ENCODE measurements at places on chromosomes 4 and X.

DNA sequence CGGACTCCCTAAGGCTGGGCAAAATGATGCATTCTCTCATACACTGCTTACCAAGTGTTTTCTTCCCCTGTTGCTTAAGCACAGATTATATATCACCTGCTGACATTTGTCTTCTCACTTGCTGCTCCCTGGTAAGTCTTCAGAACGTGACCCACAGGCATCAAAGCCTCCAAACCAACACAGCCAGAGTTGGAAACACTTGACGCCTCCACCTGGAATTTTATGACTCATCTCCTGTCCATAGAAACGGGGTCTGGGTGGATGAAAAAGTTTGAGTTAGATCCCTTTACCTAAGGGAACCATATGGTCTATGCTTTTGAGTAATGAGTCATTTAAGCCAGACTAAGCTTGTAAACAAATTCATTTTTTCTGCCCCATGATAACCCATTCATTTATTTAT lies 251.6 kb downstream of the USP46 start:
- no peak for DNase-seq

- no peak for DNase-seq
These were observed 1738.8 kb upstream of the IGFBP7 start for GRCh38 chr4:58849026-58849425.

GRCh38 chr4:84492290-84492689 lies 6.8 kb downstream of the NKX6-1 start:
- no peak for DNase-seq

DNA sequence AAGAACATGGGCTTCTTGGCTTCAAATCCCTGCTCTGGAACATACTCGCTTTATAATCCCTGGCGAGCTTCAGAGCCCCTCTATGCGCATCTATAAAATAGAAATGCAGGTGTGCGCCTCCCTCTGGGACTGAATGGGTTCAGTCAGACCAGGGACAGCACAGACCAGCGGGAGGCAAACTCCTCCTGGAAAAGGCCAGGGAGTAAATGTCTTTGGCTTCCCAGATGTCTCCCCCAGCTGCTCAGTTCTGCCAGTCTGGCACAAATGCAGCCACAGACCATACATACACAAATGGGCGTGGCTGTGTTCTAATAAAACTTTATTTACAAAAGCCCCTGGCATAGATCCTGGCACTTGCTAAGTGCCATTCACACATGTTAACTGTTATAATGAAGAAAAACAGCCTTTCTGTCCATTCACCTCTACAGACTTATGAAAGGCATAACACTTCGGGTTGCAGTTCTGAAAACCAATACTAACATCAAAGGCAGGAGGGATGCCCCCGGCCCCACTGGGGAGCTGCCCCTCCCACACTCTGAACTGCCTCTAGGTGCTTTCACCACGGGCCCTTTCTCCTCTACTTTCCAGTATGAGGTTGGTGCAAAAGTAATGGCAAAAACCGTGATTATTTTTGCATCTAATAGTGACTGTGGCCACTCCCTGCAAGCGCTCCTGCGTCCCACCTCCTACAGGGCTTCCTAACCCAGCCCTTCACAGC lies 4.6 kb downstream of the JAKMIP1 start:
- DNase-seq: no peak

DNA sequence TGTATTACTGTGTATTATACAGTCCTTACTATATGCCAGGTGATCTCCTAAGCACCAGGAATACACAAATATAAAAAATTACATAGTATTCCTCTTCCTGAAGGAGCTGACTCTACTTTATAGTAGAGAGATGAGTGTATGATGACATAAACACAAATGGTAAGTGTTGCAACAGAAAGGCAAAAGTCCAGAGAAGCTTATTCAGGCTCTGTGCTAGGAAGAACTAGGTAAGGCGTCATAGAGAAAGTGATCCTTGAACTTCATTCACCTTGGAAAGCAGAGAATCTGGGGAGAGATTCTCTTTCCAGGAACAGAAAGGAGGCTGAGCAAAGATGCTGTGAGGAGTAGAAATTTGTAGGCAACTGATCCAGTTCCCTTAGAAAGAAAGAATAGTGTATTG lies 115.0 kb upstream of the KCNIP4 start:
- no peak for DNase-seq

DNA sequence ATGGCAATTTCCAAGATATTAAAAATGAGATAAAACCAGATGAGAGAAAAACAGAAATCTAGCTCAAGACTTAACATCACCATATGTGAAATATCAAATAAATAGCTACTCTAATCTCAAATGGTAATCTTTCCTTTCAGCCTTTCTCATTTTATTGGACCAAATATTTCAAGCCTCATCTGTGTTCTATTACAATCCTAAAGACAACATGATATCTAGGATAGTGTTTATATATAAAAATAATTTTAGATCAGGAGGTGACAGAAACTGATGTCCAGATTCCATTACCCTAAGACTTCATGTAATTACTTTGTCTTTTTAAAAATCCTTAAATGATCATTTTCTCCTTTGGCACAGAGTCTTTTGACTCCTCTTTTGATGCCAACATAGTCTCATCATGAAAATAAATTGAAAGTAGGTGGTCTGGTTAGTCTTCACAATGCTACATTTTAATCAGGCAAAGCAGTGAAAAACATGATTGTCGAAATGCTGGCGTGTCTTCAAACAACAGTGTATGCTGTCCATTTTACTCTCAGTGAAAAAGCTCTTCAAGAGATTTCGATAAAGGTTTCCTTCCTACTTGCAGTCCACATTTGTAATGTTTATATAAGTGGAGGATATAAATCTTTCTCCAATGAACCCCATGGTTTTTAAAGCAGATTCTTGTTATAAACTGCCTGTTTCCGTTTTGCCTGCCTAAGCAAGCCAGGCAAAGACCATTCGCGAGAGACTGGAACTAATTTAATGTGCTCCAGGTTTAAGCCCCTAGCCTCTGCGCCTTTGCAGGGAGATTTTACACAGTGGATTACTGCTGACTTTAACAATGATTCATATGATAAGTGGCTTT lies 169.8 kb downstream of the SCFD2 start:
- no peak for DNase-seq

DNA sequence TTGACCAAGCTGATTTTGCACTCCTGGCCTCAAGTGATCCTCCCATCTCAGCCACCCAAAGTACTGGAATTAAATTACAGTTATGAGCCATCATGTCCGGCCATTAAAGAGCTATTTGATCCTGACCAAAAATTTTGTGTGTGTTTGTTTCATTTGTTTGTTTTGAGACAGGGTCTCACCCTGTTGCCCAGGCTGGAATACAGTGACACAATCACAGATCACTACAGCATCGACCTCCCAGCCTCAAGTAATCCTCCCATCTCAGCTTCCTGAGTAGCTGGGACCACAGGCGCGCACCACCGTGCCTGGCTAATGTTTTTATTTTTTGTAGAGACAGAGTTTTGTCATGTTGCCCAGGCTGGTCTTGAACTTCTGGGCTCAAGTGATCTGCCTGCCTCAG lies 82.9 kb upstream of the RBPJ start:
- DNase-seq: no peak

- no peak for DNase-seq
These were observed 33.4 kb downstream of the KCTD8 start for GRCh38 chr4:44415251-44415650.

- no peak for DNase-seq
These were observed 471.9 kb downstream of the BCOR start for GRCh38 chrX:39625810-39626209.

DNA sequence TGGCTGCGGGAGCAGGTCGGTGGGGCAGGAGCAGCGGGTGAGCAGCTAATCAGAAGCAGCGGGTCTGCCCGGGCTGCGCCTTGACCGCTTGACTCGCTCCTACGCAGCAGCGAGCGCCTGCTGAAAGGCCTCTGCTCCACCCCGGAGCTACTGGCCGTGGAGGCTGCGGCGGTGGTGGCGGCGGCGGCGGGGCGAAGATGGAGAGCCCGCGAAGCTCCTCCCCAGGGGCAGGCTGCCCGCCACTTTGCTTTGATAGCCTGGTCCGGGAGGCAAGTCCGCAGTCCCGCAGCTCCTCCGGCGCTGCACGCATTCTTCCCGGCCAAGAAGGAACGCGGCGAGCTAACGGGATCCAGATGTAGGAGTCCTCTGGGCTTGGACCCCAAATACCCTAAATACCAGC lies 36.7 kb downstream of the PJA1 start:
- no peak for DNase-seq

GRCh38 chr4:56874923-56875322 lies 32.8 kb upstream of the REST start:
- no peak for DNase-seq

- DNase-seq: no peak
These were observed 12.8 kb downstream of the AIMP1 start for GRCh38 chr4:106329041-106329618.

DNA sequence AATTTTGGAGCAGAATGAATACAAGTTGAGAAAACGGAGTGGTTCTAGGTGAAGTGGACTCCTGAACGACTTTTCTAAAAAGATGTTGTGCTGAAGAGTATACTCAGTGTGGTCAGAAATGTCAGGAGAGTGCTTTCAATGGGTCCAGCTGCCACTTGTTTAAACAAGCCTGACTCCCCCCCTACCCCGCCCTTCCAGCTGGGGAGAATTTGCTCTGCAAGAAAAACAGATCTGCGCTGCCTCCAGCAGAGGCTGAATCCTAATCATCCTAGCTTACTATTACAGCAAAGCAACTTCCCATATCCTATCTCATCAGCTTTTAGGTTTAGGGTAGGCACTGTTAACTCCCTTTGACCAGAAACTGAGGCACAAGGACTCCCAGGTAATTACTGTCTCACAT lies 1.9 kb downstream of the MAP3K15 start:
- no peak for DNase-seq

- DNase-seq: no peak
These were observed 11.3 kb upstream of the BTC start for GRCh38 chr4:74805601-74806000.

- DNase-seq: no peak
These were observed 63.4 kb downstream of the NFKB1 start for GRCh38 chr4:102564399-102565059.

DNA sequence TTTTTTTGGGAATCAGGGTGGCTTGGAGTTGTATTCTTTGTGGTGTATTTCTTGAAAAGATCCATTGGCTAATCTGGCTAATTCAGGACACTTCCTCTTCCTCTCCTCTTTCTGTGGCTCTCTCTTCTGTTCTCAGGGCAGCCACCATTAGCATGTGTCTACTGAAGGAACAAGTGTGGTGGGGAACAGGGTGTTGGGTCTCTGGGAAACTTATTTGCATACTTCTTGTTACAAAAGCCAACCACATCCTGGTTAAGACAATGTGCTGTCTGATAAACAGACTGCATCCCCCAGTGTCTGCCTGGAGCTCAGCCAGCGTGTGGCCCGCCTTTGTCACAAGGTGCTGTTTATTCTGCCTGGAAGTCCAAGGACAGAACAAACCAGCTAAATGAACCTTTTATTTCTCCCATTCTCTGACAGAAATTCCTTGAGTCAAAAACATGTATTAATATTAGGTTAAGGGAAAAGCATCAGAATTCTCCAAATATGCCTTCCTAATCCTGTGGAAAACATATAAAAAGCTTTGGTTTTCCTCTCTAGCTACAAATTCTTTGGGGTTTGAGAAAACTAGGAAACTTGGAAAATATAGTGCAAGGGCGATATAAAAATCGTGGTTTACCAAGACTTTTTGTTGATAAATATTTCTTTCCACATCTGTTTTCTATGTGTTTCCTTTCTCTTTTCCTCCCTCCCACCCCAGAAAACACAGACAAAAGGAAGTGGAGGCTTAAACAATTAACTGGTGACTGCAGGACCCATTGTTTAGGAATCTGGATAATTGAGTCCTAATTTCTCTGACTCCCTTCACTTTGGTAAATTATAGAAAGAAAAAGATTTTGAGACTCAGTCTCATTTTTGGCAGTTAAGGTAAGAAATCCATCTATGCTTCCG lies 203.6 kb downstream of the SPRY1 start:
- peak; percentile 41 for DNase-seq

DNA sequence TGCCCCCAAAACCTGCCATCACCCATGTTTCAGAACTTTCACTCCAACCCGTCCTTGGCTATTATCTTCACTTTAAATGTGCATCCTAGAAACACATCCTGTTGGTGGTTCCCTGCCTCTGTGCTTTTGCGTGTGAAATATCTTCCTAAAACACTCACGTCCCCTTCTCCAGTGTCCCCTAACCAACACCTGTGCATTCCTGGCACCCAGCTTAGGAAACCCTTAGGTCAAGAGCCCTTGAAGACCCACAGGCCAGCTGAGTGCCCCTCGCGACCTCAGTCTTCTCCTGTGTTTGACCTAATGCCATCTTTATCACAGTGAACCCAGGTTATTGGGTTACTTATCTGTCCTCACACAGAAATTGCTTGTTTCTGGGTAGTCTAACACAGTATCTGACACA lies 117.6 kb downstream of the STK32B start:
- DNase-seq: no peak

GRCh38 chr4:5678977-5679376 lies 29.4 kb downstream of the EVC2 start:
- no peak for DNase-seq

GRCh38 chrX:137566746-137567679 lies 1.1 kb downstream of the ZIC3 start:
- no peak for DNase-seq

GRCh38 chr4:7392438-7393421 lies 42.0 kb downstream of the PSAPL1 start:
- DNase-seq: no peak

- no peak for DNase-seq
These were observed 98.0 kb downstream of the TBL1X start for GRCh38 chrX:9562851-9563250.

- no peak for DNase-seq
These were observed 809 bp downstream of the ZFP92 start for GRCh38 chrX:153411988-153412574.

GRCh38 chrX:149830192-149830873 lies 48.6 kb downstream of the MAGEA9 start:
- peak; percentile 14 for DNase-seq

GRCh38 chr4:182216005-182216404 lies 27.2 kb upstream of the TENM3 start:
- DNase-seq: no peak

- DNase-seq: no peak
These were observed 103.7 kb downstream of the APOOL start for GRCh38 chrX:85107407-85107806.

GRCh38 chr4:177267911-177268310 lies 41.8 kb upstream of the NEIL3 start:
- DNase-seq: no peak

DNA sequence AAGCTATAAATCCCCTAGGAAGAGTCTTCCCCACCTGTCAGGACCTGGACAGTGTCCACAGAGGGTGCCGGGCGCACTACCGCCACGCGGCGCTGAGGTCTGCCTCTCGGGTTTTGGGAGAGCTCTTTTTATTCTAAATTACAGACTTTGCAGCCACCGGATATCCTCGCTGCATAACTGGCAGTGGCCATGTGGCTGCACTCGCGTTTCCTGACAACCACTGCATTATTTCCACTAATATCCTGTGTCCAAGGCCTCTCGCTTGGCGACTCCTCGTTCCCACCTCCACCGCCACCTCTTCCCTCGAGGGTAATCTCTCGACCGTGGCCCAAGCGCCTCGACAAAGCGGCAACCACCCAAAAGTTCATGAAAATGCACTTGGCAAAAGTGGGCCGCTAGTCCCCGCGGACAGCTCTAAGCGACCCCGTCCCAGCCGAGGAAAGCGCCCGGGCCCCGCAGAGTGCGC lies 512 bp upstream of the TMEM131L start:
- DNase-seq: no peak

- DNase-seq: peak; percentile 22
These were observed 1.7 kb downstream of the ARAF start for GRCh38 chrX:47562615-47563243.

- no peak for DNase-seq
These were observed 723.6 kb downstream of the TRAM1L1 start for GRCh38 chr4:116361790-116362189.

GRCh38 chrX:65610481-65610880 lies 57.0 kb upstream of the MSN start:
- no peak for DNase-seq

GRCh38 chr4:90503677-90504076 lies 376.5 kb downstream of the CCSER1 start:
- no peak for DNase-seq

Measured in activated T-helper 1 cell treated with anti-CD3 and anti-CD28 coated beads, Interleukin-12 subunit alpha, Interleukin-12 subunit beta, Interleukin-2, Interleukin-4 antibody, amounts not matched to agents 30 ng/mL and 10 ng/mL and 1 ng/mL, durations not matched to agents 14 hours and 24 hours and 36 hours (primary cell).